Suppressor macrophage treated with lipopolysaccharide for 1 hour (primary cell): ENCODE measurements at places on chromosomes 6 and 20.

- DNase-seq = no peak
Measured at GRCh38 chr6:13718123-13718458, 6.5 kb upstream of the RANBP9 start.

GRCh38 chr6:37579444-37580067 is 79.9 kb upstream of the CCDC167 start:
- no peak for DNase-seq

- peak; percentile 16 for DNase-seq
Measured at GRCh38 chr6:1689141-1689540, 79.4 kb downstream of the FOXC1 start.

- no peak for DNase-seq
Measured at GRCh38 chr20:36270744-36271638, 34.7 kb downstream of the AAR2 start.

DNA sequence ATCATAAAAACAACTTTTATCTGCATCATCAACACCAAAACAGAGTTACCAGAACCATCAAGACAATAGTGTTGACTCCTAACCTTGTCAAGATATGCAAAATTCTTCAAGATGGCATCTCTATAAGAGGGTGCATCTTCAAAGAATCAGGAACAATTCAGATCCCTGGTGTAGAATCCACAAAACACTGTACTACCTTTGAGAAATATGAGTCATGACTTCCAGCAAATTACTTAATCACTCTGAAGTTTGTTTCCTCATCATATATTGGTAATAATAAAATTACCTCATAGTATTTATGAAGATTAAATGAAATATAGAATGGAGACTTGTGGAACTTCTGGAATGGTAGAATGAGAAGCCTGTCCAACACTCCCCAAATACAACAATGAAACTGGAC is 221.3 kb upstream of the SUPT3H start:
- no peak for DNase-seq

DNA sequence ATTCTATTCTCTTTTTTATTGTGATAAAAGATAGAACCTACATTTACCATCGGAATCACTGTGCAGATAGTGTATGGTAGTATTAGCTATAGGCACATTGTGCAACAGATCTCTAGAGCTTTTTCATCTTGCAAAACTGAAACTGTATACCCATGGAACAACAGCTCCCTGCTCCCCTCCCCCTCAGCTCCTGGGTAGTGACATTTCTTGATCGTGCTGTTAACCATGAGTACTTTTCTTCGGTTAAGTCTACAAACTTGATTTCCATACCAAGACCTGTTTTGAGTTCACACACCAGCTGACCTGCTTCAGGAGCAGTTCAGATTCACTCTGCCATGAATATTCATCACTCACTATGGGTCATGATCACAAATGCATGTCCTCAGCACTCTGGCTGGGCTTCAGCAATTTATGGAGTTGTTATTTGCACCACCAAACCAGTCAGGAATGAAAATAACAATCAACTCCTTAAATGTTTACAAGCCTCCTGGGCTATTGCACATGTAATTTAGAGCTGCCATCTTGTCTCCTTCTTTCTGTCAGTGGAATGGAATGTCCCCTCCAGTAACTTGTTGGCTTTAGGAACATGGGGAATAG is 32.8 kb downstream of the PRDM1 start:
- DNase-seq = no peak

DNA sequence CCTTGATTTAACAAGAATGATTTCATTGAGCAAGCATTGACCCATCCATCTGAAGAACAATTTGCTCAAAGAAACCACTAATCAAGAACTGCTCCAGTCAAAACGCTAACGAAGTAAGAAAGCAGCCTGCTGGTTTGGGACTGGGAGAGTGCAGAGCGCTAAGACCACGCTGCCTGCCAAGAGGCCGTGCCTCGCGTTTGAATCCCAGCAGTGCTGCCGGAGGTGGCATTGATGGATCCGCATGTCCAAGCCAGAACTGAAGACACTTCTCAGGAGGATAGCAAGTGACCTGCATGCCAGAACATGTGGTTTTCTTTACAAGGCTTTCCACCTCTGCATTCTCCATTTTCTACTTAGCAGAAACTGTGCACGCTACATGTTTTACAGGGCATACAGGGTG is 105.2 kb upstream of the FOXC1 start:
- no peak for DNase-seq

GRCh38 chr6:32857156-32857891 is 3.3 kb downstream of the PSMB9 start:
- DNase-seq = no peak

DNA sequence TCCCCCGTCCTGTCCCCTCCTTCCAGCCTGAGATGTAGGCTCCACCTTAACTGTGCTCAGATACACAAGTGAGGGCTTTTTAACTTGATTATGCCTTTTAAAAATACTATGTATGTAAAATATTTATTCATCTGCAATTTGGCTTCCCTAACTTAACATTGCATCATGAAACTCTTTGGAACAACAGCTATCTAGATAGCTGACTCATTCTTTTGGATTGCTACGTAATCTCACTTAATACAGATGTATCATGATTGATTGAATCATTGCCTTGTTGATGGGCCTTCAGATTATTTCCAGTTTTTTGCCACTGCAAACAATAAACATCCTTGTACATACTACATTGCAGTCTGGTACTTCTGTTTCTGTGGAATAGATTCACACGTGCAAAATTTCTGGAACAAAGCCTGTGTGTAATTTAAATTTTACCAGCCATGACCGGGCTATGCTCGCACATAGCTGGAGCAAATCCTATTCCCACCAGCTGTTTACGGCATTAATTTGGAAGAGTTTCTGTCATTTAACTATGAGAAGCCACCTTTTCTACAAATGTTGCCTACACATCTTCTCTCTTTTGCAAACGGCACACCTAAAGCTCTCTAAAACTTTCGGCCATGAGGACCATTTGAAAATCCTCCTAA is 6.5 kb downstream of the PRND start:
- DNase-seq = peak; percentile 49

DNA sequence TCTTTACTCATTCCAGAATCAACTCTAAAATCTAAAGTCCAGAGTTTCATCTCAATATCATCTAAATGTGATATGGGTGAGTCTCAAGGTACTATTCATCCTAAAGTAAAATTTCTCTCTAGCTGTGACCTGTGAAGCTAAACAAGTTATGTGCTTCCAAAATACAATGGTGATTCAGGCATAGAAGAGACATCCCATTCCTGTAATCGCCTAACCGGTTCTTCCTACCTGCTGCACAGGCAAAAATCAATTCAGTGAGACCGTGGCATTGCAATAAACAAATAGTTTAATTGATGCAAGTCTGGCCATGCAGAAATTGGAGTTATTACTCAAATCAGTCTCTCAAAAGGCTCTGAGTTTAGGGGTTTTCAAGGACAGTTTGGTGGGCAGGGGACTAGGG is 232.8 kb downstream of the UBE3D start:
- no peak for DNase-seq

DNA sequence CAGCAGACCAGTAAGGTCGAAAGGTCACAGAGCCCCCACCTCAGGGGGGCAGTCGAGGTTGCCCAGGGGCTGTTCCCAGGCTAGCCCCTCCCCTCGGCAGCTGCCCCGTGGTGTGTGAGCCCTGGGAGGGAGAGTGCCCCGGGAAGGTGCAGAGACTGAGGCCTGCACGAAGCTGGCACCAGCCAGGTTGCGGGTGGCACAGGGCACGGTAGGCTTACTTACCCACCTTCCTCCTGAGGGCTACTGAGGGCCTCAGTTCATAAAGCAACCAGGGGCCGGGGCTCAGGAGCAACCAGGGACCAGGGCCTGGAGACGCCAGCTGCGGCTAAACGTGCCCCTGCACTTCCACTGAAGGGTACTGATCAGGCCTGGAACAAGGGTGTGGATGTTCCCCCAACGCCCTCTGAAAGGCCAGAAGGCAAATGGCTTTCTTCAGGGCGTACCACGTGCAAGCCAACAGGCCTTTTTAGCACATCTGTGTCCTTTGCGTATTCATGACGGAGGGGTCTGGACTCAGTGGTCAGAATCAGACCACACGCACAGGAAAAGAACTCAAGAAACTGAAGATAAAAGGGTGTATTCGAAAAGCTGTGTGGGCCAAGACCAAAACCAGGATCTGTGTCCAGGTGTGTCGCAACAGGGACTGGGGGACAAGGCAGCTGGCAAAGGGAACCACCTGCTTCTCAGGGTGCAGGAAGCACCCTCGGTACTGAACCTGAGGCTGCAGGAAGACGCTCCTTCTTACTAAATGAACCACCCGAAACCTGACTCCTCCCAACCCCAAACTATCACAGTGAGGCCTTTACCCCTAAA is 24.5 kb upstream of the TCFL5 start:
- DNase-seq = no peak
